Endothelial cell of coronary artery (primary cell): ENCODE measurements at places on chromosomes 2 and 18. TPM values are rescaled to one million over a fixed set of nuclear protein-coding genes. Genes with fewer than 3 reads are reported as not detected.

The MDH1B gene
- total RNA-seq, result 0.28 and 0.72 TPM in 2 replicates

The PKP4 gene
- 39.2 and 44.6 TPM in 2 replicates for total RNA-seq

The CD8B gene
- not detected in 2 replicates for total RNA-seq

The C2orf80 gene
- total RNA-seq, result not detected in 2 replicates

The ELOA2 gene
- total RNA-seq, result not detected in 2 replicates

The VSNL1 gene
- total RNA-seq, result not detected in 2 replicates

The ANKAR gene
- 3.5 and 4.3 TPM in 2 replicates for total RNA-seq

The LRRC30 gene
- not detected in 2 replicates for total RNA-seq

The ABCG5 gene
- total RNA-seq, result not detected in 2 replicates

The C1QL2 gene
- not detected in 2 replicates for total RNA-seq

The ADGRF3 gene
- under 0.01 TPM in 1 of 2 replicates, not detected in the other for total RNA-seq

The SLC5A7 gene
- not detected in 2 replicates for total RNA-seq
